ENCODE measurements at places on chromosomes 4 and X.

GRCh38 chr4:27790911-27791310, 930.3 kb downstream of the STIM2 start:
- DNase-seq = no peak

GRCh38 chr4:42480717-42481116, 83.4 kb downstream of the SHISA3 start:
- DNase-seq = no peak

- DNase-seq = no peak
These were observed 63.8 kb downstream of the PHKA2 start for GRCh38 chrX:18920079-18920478.

GRCh38 chr4:41870035-41870434, 65.2 kb upstream of the TMEM33 start:
- DNase-seq = no peak

DNA sequence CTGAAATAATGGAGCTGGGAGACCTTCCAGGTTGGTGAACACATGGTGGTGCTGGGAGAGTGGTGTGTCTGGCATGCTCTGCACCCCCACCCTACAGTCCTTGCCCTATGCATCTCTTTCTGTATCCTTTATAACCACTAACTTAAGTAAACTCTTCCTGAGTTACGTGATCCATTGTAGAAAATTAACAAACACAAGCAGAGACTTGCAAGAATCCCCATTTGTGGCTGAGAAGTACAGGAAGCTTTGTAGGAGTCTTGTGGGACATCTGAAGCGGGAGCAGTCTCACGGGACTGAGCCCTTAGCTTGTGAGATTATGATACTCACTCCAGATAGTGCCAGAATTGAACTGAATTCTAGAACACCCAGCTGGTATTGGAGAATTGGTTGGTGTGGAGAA, 14.3 kb upstream of the FAM13A start:
- DNase-seq = no peak

DNA sequence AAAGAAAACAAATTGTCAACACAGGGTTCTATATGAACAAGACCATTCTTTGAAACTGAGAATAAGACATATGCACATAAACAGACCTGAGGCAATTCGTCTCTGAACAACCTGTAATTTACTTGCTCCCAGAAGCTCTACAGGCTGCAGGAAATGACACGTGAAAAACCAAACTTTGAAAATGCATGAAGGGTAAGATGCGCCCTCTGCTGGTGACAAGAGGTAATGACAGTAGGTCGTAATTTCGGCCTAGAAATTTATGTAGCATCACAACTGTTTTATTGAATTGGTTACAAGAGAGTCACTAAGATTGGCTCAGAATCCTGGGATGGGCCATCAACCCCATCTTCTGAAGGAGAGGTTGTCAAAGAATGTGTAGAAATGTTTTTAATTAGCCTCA, 276.5 kb downstream of the PPP4R3C start:
- peak; percentile 17 for DNase-seq

DNA sequence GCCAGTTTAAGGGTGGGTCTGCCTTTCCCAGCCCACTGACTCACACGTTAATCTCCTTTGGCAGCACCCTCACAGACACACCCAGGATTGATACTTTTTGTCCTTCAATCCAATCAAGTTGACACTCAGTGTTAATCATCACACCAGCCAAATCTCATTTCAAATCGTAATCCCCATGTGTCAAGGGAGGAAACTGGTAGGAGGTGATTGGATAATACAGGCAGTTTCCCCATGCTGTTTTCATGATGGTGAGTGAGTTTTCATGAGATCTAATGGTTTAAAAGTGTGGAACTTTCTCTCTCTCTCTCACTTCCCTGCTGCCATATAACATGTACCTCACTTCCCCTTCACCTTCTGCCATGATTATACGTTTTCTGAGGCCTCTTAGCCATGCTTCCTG, 647.2 kb upstream of the FRG1 start:
- no peak for DNase-seq

- DNase-seq = no peak
These were observed 5.4 kb downstream of the ALPK1 start for GRCh38 chr4:112302320-112303274.

- no peak for DNase-seq
These were observed 572.0 kb downstream of the INPP4B start for GRCh38 chr4:142274137-142274536.

DNA sequence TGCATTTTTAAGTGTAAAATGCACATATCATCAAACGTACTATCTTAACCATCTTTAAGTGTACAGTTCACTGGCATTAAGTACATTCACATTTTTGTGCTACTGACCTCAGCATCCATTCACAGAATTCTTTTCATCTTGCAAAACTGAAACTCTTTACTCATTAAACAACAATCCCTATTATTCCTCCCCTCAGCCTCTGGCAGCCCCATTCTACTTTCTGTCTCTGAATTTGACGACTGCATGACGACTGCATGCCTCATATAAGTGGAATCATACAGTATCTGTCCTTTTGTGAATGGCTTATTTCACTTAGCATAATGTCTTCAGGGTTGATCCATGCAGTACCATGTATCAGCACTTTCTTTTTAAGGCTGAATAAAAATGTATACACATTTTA, 38.7 kb downstream of the CNKSR2 start:
- no peak for DNase-seq

DNA sequence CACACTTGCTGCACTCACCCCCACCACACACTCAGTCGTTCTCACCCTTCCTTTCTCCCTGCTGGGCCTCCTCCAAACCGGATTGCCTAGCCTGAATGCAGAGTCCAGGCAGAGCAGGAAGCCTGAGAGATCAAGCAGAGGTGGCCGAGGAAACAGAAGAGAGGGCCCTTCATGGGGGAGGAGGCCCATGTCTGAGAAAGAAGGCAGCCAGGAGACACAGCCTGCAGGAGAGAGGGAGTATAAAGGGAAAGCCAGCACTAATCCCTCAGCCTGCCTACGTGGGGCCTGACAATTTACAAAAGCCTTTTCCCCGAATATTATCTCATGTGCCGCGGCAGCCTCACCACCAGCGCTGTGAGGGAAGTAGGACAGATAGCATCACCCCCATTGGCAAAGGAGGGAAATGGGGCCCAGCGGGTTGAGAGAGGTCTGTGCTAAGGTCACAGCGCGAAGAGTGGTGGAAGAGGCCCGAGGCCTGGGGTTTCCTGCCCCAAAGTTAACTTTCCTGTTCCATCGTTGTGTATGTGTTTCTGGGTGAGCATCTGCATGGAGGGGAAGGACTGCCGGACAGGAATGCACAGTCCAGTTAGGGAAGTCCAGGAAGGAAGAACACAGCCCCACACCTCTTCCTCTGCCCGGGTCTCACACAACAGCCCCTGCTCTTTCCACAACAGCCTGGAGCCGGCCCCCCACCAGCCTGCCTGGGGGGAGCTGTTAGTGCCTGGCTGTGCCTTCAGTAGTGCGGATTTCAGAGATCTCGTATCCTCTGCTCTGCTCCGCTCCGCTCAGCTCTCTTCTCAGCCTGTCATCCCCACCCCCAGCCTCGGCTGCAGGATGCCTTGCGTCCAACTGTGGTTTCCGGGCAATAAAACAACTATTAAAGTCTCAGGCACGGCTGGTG, 50.9 kb upstream of the BCOR start:
- DNase-seq = no peak

- DNase-seq = no peak
These were observed 15.7 kb downstream of the CFAP99 start for GRCh38 chr4:2434420-2434819.

DNA sequence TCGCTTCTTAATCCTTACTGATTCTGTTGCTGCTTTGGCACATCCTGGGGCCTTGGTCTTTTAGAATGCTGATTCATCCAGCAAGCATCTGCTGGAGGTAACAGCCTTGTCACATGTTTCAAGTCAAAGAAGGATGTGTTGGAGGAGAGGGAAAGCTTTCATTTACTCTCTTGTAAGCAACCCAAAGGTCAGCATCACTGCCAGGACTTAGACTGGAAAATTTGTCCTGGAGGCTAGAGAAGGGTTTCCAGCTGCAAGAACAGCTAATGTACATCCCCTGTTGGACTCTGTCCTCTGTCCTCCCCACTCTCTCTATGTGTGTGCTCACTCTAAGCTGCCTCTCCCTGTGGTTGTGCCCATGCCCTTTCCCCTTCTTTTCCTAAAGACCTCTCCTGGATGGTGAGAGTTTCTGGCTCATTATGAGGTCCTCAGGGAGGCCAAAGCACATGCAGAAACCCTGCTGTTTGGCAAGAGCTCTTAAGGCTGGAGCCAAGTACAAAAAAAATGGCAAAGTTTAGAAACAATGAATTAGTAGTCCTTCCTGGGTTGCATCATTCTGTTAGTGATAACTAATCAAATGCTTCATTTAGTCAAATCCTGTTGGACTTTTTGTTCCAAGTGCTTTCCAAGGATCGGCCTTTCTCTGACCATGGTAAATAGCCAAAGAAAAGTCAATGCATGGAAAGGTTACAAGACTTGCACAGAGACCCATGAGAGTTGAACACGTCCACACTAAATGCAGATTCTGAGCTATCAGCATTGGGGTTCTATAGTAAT, 13.4 kb upstream of the SRPX start:
- DNase-seq = no peak

DNA sequence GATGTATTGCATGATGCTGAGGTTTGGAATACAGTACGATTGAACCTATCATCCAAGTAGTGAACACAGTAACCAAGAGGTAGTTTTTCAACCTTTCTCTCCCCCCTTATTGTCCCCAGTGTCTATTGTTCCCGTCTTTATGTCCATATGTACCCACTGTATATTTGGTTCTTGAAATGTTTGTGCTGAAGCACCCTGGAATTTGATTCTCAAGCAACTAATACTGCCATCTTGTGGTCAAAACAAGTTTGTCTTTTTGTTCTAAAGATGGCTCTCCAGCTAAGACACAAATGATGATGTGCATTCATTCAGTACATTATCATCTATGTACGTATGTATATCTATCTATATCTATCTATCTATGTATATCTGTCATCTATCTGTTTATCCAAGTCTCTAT, 33.5 kb upstream of the DCX start:
- no peak for DNase-seq

DNA sequence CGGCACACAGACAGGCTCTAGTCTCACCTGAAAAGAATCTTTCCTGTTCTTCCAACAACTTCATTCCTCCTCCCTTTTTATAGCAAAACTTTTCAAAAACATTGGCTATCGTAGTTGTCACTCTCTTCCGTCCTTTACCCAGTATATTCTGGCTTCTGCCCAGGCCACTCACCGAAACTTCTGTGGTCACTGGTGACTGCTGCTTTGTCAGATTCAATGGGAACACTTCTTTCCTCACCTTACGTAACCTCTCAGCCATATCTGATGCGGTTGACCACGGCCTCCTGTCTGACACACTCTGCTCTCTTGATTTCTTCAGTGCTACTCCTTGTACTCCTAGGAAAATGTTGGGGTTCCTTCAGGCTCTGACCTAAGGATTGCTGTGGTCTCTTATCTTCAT, 9.2 kb upstream of the RNF150 start:
- DNase-seq = no peak

- DNase-seq = no peak
These were observed 100.6 kb downstream of the MID1 start for GRCh38 chrX:10519761-10520160.

- DNase-seq = no peak
These were observed 5.6 kb downstream of the TASL start for GRCh38 chrX:30572004-30572403.

DNA sequence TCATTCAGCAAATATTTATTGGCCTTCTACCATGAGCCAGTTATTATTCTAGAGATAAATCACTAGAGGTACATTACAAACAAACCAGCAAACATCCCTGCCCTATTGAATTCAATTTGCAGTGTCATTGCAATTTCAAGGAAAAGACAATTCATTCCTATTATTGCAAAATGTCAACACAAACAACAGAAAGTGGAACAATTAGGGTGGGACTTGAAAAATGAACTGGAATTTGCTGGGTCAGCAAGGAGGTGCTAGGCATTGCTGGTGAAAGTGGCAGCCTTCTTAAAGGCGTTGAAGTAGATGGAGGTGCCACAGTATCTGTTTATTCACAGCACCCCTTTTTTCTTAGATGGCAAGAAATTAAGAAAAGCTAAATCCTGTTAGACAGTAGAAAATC, 224.0 kb upstream of the BMP3 start:
- DNase-seq = no peak

- no peak for DNase-seq
These were observed 104.1 kb downstream of the PHF8 start for GRCh38 chrX:53940180-53940579.

DNA sequence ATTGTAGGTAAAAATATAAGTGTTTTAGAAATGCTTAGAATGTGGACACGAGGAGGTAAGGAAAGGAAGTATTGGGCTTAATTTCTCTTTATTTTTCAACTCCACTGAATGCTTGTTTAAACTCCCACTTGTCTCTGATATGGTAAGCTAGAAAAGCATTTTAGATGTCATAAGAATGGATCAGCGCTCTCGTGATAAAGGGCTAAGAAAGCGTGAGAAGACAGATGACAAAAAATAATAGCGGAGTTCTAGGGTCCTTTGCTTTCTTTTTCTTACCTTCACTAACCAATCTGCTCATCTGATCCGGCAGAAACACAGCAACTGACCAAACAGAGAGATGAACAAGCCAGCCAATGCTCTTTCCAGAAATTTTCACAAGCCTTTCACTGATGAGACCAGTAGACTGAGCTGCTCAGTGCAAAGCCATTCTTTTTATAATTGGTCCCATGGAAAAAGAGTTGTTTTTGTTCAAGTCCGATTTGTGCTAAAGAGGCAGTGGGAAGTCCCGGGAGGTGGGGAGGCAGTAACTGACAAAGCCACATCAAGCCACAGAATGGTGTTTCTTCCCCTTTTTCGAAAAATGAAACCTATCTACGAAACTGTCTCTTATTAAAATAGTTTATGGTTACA, at the start of gene TASL:
TSS of gene TASL (minus strand) at position 405 of the 630 bp plus-strand sequence. CDS start 17,411 bp downstream, outside the sequence.
- DNase-seq = peak; percentile 27

- DNase-seq = no peak
These were observed 155.8 kb downstream of the KCNIP4 start for GRCh38 chr4:21792736-21793135.

GRCh38 chr4:81093720-81094401, 63.4 kb downstream of the BMP3 start:
- no peak for DNase-seq

- DNase-seq = no peak
These were observed 13.3 kb downstream of the UBA6 start for GRCh38 chr4:67687636-67688035.

- DNase-seq = no peak
These were observed 242.8 kb upstream of the DKK2 start for GRCh38 chr4:107278791-107279483.

- DNase-seq = peak; percentile 44
These were observed 6.7 kb upstream of the ERCC6L start for GRCh38 chrX:72245461-72246089.

DNA sequence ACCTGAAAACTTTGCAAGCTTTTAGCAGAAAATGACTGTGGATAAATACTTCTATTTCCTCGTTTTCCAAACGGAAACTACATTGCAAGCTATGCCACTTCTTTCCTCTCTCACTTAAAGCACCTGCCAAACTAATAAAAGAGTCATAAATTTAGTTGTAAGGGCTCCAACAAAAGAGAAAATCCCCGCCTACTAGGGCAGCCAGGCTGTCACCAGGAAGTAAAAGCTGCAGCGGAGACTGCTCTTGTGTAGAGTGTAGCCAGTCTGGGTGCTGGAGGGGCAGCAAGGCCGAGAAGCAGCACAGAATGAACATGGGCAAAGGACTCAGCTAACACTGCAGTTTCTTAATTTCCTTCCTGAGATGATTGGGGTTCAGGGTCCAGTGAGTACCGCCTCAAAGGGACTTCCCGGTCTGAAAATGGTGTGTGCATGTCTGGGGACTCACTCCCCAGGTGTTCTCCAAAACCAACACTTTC, 89.3 kb upstream of the MAML3 start:
- no peak for DNase-seq
